ENCODE measurements at places on chromosomes 2 and 18. TPM values are rescaled to one million over a fixed set of nuclear protein-coding genes. Genes with fewer than 3 reads are reported as not detected.

DNA sequence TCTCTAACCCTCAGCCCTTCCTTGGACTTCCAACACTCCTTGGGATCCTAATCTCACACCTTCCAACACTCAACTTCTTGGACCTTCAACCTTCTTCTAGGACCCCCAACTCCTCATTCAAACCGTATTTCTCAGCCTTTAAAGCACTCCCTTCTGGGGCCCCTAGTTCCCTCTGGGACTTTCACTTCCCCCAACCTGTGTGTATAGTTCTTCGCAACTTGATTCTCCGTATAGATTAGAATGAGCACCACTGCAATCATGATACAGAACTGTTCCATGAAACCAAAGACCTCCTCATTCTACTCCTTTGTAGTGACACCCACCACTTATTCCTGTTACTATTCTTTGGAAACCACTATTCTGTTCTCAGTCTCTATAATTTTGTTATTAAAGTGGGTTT is 62.0 kb upstream of the NFU1 start:
- no peak for DNase-seq
- no peak overlapping the region for H3K4me3 ChIP-seq
- no peaks in the 10 kb centered on the region for H3K4me1 ChIP-seq
- H3K36me3 ChIP-seq = no peaks in the 10 kb centered on the region
- H3K27ac ChIP-seq = no peak overlapping the region
- no peaks in the 10 kb centered on the region for H3K27me3 ChIP-seq

GRCh38 chr2:240579771-240580614 is 6.5 kb upstream of the CAPN10 start:
- DNase-seq = peak; percentile 69
- peak overlapping the region; percentile 44 for H3K27ac ChIP-seq
- H3K4me3 ChIP-seq = no peak overlapping the region
- H3K4me1 ChIP-seq = peaks cover 13% of the 10 kb centered on the region
- peaks cover 6% of the 10 kb centered on the region for H3K36me3 ChIP-seq

COL4A3 gene
- 0.42 TPM for total RNA-seq

DNA sequence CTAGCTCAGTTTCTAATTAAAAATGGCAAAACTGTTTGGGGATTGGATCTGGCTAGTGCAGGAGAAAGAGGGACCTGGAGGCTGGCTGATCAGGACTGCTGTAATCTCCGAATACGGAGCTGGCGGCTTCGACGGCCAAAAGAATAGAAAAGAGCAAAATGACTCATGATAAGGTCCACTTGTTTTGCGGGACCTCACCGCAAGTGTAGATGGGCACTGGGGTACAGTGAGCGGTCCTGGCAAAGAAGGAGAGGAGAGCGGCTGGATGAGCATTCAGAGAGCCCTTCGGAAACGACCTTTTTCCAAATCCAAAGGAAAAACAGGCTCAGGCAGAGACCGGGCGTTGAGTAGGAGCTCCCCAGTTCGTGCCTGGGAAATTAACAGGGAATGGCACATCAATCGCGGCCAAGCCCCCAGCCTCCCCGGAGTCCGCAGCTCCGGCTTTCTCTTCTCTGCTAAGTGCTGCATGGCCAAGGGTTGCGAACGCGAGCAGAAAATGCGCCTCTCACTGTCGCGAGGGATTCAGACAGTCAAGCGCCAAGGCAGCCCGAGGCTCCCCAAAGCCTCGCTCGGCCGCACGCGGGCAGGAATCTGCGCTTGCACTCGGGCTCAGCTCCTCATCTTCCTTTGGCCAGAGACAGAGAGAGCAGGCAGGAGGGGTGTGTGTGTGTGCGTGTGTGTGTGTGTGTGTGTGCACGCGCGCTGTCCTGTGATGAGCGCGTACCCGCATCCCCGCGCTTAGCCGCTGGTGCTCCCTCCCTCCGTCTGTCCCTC is 1.8 kb downstream of the DCC start:
- H3K4me1 ChIP-seq = no peaks in the 10 kb centered on the region
- peaks cover 21% of the 10 kb centered on the region for H3K27me3 ChIP-seq
- H3K4me3 ChIP-seq = no peak overlapping the region
- no peak for DNase-seq
- no peaks in the 10 kb centered on the region for H3K36me3 ChIP-seq

DNA sequence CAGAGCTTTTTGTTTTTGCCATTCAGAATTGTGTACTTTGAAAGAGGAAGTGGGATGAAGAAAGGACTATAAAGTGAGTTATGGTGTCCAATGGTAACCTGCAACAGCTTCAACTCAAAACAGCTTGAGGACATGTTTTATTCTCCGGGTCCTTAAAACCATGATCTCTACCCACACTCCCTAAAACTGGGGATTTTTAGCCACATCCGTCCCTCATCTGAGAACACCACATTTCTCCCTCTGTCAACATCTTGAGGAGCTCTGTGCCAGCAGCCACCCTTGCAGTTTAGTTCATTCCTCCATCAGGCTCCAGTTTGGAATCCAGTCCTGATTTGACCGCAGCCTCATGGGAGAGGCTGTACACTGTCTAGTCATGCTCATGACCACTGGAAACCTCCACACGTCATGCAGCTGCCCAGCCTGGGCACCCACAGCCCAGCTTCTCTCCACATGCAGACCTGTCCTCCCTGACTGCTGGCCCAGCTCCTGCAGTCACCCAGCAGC is 62.6 kb downstream of the C18orf63 start:
- H3K36me3 ChIP-seq = no peaks in the 10 kb centered on the region
- H3K27me3 ChIP-seq = no peaks in the 10 kb centered on the region
- no peak overlapping the region for H3K27ac ChIP-seq
- no peaks in the 10 kb centered on the region for H3K4me1 ChIP-seq
- no peak overlapping the region for H3K4me3 ChIP-seq
- peak; percentile 10 for DNase-seq

- no peak for DNase-seq
- no peaks in the 10 kb centered on the region for H3K27me3 ChIP-seq
- H3K4me1 ChIP-seq = no peaks in the 10 kb centered on the region
- H3K4me3 ChIP-seq = no peak overlapping the region
Measured at GRCh38 chr2:25845843-25846505, 32.3 kb downstream of the ASXL2 start.

- no peak for DNase-seq
- H3K4me1 ChIP-seq = no peaks in the 10 kb centered on the region
- no peak overlapping the region for H3K4me3 ChIP-seq
Measured at GRCh38 chr2:241095594-241096290, 6.3 kb downstream of the MTERF4 start.

AQP12A gene
- total RNA-seq = 20.5 TPM

STPG4 gene
- total RNA-seq = 0.47 TPM

EN1 gene
- not detected for total RNA-seq

MAP2 gene
- total RNA-seq = 0.84 TPM

CD28 gene
- total RNA-seq = 1.9 TPM

DNA sequence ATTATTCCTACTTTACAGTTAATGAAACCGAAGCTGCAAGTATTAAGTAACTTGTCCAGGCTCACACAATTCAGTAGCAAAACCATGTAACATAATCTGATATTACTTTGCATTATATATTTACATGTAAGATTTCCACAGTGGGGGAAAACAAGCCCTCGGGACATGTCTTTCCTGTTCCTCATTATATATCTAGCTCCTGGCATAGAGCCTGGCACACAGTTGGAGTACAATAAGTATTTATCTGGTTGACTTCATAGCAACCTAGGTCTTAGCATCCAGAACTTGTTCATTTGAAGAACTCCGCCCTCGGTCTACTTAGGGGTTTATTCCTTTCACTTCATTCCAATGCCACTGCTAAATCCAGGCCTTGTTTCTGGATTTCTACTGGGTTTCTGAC is 1.6 kb upstream of the RBM45 start:
- no peaks in the 10 kb centered on the region for H3K36me3 ChIP-seq
- no peaks in the 10 kb centered on the region for H3K27me3 ChIP-seq
- peaks cover 4% of the 10 kb centered on the region for H3K4me1 ChIP-seq
- no peak overlapping the region for H3K27ac ChIP-seq
- no peak for DNase-seq

GRCh38 chr2:238821391-238821790 is 26.5 kb upstream of the TWIST2 start:
- DNase-seq = no peak
- no peaks in the 10 kb centered on the region for H3K36me3 ChIP-seq
- H3K27me3 ChIP-seq = no peaks in the 10 kb centered on the region
- H3K4me1 ChIP-seq = no peaks in the 10 kb centered on the region
- no peak overlapping the region for H3K27ac ChIP-seq
- no peak overlapping the region for H3K4me3 ChIP-seq

STEAP3 gene
- 26.6 TPM for total RNA-seq

GKN2 gene
- total RNA-seq = not detected

- no peaks in the 10 kb centered on the region for H3K36me3 ChIP-seq
- H3K4me3 ChIP-seq = no peak overlapping the region
- DNase-seq = peak; percentile 53
Measured at GRCh38 chr2:27092696-27093429, 6.3 kb downstream of the KHK start.

NOL4 gene
- total RNA-seq = 1.5 TPM

GRCh38 chr18:69067048-69067447 is 269.2 kb downstream of the CCDC102B start:
- H3K4me3 ChIP-seq = no peak overlapping the region
- H3K36me3 ChIP-seq = no peaks in the 10 kb centered on the region
- no peaks in the 10 kb centered on the region for H3K27me3 ChIP-seq
- no peak for DNase-seq
- H3K4me1 ChIP-seq = no peaks in the 10 kb centered on the region

MBD5 gene
- total RNA-seq = 29.6 TPM

- H3K4me3 ChIP-seq = no peak overlapping the region
- H3K4me1 ChIP-seq = no peaks in the 10 kb centered on the region
- no peaks in the 10 kb centered on the region for H3K27me3 ChIP-seq
- H3K36me3 ChIP-seq = no peaks in the 10 kb centered on the region
- DNase-seq = no peak
- H3K27ac ChIP-seq = no peak overlapping the region
Measured at GRCh38 chr2:208511016-208511415, 104.4 kb downstream of the PTH2R start.

Data from colonic mucosa (tissue), 4 donors.